A172 (cell line): ENCODE measurements at places on chromosomes 16 and 17. TPM values are rescaled to one million over a fixed set of nuclear protein-coding genes. Genes with fewer than 3 reads are reported as not detected.
A peak's percentile ranks its signal among the peaks of the same experiment; 100 is the strongest.

GRCh38 chr16:69017036-69017783 lies 88.2 kb upstream of the HAS3 start:
- DNase-seq = peak; percentile 86

DNA sequence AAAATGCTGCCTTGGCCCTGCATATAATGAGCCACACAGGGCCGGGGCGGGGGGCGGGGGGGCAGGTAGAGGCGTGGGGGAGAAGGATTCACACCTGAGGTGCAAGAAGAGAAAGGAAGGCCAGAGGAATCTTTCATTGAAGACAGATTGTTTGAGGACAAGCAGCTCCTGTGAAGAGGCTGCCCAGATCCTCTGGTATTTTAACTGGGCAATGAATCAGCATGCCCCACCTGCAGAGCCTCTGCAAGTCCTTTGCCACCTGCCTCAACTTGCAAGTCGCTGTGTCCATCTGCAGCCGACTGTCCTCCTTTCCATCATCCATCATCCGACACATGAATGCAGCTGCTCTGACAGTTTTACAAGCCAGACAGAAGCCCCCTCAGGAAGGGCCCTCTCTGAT lies 1.2 kb upstream of the SOST start:
- DNase-seq = peak; percentile 34

GRCh38 chr17:42378359-42378958 lies 9.8 kb downstream of the STAT3 start:
- DNase-seq = no peak

DNA sequence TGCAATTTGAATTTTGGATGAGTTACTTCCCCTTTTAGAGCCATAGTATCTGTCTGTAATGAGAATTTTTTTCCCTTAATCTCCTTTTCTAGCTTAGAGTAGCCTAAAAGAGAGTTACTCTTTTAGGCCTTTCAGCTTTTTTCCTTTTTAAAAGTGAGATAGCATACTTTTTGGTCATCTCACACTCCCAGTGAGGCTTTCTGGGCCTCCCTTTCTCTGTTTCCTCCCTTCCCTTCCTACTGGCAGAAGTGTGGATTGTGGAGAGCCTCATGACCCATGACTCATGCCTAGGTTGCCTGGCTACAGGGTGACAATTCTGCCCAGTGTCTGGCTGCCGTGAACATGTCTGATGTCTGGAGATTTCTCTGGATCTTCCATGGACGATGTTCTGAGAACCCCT lies 15.2 kb downstream of the KRT23 start:
- peak; percentile 86 for DNase-seq

DNA sequence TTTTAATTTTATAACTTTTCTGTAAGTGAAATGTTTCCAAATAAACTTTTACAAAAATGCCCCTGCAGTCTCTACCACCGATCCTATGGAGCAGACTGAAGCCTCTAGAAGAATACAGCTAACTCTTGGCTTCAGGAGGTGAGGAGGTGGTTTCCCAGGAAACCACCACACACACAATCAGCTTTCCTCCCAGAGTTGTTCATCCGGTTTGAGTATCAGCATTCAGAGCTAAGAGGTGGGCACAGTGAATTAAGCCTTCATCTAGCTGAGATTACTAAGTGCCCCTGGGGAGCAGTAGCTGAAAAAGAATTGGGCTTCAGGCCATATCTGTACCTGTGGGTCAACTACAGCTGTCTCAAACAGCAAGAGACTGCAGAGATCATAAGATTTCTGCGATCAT lies 139.7 kb downstream of the AATF start:
- DNase-seq = no peak

DNA sequence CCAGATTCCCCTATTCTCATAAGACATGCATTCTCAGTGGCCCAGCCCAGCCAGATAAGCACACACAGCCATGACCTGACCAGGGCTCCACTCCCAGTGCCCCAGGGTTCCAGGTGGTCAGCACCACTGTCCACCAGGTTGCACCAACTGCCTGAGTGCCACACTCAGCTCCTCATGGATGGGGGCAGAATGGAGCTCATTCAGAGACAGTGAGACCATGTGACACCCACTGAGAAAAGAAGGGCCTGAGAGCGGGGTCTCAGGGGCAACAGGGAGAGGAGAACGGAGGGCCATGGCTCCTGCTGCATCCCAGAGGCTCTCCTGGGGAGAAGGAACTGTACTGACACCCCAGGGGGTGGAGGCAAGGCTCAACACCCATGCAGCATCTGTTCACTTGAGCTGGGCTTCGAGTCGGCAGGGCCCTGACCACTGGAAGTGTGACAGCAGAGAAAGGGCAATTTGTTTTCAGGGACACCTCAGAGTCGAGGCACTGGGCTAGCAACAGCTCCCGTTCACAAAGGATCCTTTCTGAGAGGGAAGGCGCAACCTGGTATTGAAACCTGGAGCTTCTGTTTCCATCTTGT lies 18.7 kb upstream of the SLC38A8 start:
- no peak for DNase-seq

- no peak for DNase-seq
Measured at GRCh38 chr17:38339891-38340290, 3.9 kb downstream of the GPR179 start.

- no peak for DNase-seq
Measured at GRCh38 chr17:50889528-50890118, 23.5 kb upstream of the TOB1 start.

DNA sequence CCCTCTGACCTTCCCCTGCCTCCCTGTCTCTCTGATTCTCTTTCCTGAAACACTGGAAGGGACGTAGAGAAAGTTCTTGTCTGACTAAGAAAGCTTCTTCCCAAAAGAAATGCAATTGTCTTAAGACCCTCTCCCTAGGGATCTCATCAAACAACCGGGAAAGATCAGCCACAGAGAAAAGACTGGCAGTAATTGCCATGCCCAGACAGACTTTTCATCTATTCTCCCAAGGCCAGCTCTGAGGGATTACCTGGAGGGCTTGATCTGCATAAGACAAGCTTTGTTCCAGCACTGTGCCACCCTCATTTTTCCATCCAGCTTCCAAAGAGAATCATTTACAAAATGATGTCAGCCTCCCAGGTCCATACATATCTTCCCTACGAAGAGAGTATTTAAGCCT lies 38.8 kb upstream of the HS3ST3A1 start:
- no peak for DNase-seq

DNA sequence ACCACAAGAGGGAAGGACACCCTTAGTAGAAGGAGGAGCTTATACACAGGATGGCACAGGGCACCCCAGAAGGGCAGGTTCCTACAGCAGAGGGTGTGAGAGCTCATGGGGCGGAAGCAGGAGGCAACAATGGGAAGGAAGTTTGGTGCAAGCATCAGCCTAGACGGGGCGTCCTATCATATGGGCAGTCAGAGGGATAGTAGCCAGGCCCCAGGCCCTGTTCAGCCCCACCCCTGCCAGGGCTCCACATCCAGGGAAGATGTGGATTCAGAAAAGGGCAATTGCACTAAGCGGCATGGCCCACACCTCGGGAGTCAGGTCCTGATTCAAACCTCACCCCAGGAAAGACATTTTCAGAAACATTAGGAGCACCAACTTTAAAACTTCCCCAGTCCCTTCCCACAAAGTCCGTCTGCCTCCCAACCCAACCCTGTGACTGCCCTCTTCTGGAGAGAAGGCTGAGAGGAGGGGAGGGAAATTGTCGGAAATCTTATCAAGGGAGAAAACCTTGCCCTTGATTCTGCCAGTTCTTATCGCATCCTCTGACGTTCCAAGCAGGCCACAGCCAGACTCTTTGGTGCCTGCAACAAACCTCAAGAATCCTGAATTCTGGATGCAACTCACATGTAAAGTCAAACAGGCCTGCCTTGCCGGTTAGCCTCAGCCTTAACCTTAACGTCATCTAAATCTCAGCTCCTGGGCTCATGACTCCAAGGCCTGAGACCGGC lies 198.8 kb upstream of the CDH5 start:
- peak; percentile 35 for DNase-seq

- DNase-seq = no peak
Measured at GRCh38 chr16:67528870-67529581, 397 bp downstream of the RIPOR1 start.

DNA sequence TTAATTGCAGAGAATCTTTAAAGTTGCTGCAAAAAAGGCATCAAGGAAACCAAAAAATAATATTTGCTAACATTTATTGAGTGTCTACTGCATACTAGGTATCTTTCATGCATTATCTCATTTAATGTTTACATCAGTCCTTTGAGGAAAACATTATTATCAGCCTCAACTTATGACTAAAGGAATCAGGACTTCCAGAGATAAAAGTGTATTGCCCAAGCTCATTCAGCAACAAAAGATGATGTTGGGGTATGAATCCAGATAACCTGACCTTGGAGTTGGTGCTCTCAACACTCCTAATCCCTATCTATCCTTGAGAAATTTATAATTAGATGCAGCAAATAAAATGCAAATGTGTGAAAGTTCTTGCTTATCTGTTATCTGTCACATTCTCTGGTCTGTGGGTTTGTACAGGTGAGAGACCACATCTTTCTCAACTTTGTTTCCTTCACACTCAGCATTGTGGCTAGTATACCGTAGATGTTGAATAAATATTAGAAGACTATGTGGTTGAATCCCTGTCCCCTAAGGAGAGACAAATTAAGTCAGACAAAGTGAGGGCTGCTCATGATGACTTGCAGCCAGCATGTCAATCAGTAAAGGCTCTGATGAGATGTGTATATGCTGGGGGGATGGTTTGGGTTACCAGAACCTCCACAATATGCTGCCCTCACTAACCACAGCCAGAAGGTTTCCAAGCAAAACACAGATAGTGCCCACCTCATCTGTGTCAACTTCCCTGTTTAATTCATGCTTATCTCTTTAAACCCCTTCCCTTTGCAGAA lies 82.6 kb downstream of the NOG start:
- no peak for DNase-seq

DNA sequence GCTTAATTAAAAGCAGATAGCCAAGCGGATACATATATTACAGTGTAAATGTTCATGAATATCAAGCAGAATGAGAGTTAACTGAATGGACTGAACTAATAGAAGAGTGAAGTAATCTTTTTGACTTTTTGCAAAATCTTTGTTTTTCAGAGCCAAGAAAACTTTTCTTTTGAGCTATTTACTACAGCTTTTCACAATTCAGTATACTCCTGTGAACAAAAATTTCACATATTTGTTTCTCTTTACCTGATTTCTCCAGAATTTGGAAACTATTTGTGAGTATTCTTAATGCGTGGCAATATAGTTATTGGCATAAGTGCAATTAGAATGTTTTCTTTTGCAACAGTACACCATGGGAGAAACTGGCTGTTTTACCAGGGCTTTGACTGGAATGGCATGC lies 9.1 kb upstream of the DUXB start:
- DNase-seq = no peak

- no peak for DNase-seq
Measured at GRCh38 chr16:85847036-85847435, 47.5 kb downstream of the COX4I1 start.

GRCh38 chr17:43814714-43815113 lies 18.2 kb downstream of the MPP3 start:
- DNase-seq = peak; percentile 76

GRCh38 chr16:58280146-58280845 lies 14.5 kb downstream of the PRSS54 start:
- DNase-seq = no peak

GRCh38 chr16:67922221-67922620 lies 9.4 kb downstream of the CTRL start:
- DNase-seq = no peak

GRCh38 chr17:1714980-1715802 lies 5.0 kb upstream of the TLCD2 start:
- DNase-seq = peak; percentile 96

DNA sequence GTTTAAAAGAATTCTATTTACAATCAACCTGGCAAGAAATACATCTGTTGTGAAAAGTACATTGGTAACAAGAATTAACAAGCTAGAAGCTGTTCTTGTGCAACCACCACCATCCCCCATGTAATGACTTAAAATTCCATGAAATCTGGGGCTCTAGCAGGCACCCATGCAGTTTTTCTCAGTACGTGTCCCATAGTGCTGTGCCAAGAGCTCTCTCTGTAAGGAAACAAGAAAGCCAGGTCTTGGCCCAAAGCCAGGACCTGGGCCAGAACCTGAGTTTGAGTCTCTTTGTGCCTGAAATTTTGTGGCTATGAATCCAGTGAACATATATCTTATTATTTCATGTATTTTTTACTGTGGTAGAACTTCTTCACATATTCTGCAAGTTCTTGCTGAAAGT lies 46.6 kb downstream of the NUP93 start:
- no peak for DNase-seq

The ALDOC gene
- 1.3 and 2.1 TPM in 2 replicates for total RNA-seq

The EPX gene
- total RNA-seq = not detected in 2 replicates

The HEATR9 gene
- total RNA-seq = not detected in 2 replicates

The TBC1D3G gene
- 0.50 TPM in 1 of 2 replicates, not detected in the other for total RNA-seq

The TBC1D26 gene
- total RNA-seq = not detected in 2 replicates

The SUPT4H1 gene
- total RNA-seq = 76.1 and 161 TPM in 2 replicates

The CENPX gene
- total RNA-seq = 155 and 163 TPM in 2 replicates

The PMP22 gene
- 45.4 and 53.0 TPM in 2 replicates for total RNA-seq

The SERPINF2 gene
- total RNA-seq = 0.64 and 1.9 TPM in 2 replicates

The SLC13A2 gene
- not detected in 2 replicates for total RNA-seq

The TAT gene
- total RNA-seq = not detected in 2 replicates
